ENCODE measurements at places on chromosomes 2 and 18.

GRCh38 chr2:190841707-190842505, 38.7 kb upstream of the GLS start:
- DNase-seq = no peak

GRCh38 chr2:43648994-43649701, 12.1 kb downstream of the PLEKHH2 start:
- DNase-seq = no peak

GRCh38 chr2:151052850-151053660, 208.6 kb downstream of the RBM43 start:
- DNase-seq = no peak

GRCh38 chr2:46298272-46298521, 990 bp downstream of the EPAS1 start:
- no peak for DNase-seq

DNA sequence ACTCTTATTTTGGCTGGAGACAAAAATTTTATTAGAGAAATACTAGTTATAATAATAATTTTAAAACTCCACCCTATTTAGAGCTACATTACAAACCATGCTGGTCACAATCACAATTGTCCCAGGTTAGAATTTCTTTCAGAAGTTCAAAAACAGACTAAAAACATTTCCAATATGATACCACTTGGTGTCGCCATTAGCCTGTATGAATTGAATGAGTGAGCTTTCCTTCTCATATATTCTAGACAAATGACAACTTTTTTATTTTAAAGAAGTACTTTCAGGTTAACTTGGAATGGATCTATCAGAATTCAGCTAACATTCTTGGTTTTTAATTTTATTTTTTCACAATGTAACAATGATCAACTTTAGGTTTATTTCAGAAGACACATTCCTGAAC, 48.0 kb downstream of the SERPINB8 start:
- DNase-seq = no peak

DNA sequence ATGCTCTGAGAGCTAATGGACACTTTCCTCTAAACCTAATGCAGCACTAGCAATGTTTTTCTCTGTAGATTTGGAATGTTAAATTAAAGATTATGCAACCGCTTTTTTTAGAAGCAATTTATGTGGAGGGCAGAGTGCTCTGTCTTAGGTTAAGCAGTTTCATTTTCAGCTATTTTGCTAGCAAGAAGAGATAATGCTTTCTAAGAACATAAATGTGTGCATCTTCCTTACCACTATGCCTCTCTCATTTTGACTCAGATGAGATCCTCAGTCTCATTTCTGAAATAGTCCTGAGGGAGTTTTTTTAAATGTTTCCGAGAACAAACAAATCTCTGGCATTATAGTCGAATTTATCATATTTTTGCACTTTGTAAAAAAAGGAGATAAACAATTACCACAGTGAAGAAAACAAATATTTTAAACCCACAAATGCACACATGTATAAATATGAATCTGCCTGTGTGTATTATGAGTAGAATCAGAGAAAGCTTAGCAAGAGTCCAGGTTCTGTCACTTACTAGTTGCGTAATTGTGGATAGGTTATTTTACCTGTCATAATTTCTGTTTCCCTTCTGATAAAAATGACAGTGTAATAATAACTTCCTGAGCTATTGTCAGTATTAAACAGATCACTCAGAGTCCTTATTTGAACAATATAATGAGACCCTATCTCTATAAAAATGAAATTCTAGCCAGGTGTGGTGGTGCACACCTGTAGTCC, 207.7 kb upstream of the CRIM1 start:
- no peak for DNase-seq

DNA sequence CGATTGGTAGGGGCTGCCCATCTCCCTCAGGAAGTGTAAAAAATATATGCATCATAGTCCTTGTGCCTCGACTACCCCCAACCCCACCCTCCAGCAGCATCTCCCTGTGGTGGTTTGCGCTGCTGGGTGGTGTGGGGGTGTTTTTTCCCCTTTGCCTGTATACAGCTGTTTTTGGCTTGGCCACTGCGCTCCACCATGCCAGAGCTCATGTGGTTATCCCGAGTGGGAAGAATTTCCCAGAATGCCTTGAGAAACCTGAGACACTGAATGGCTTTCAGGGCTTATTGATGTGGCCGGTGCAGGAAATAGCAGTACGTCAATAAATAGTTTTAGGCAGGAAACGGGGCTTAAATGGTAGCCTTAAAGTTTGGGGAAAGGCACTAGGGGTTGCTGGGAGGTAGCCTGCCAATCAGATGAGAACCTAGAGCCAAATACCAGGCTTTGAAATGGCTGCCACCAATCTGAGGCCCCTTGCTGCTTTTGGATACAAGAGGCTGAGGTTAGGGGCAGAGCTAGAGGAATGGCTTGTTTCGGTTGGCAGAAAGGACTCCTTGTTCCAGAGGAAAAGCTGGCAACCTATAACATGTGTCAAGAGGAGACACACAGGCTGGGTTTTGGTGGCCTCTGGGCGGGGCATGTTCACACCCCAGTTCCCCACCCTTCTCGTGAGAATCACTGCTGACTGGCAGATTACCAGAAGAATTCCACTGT, 144.1 kb downstream of the SMAD7 start:
- no peak for DNase-seq

DNA sequence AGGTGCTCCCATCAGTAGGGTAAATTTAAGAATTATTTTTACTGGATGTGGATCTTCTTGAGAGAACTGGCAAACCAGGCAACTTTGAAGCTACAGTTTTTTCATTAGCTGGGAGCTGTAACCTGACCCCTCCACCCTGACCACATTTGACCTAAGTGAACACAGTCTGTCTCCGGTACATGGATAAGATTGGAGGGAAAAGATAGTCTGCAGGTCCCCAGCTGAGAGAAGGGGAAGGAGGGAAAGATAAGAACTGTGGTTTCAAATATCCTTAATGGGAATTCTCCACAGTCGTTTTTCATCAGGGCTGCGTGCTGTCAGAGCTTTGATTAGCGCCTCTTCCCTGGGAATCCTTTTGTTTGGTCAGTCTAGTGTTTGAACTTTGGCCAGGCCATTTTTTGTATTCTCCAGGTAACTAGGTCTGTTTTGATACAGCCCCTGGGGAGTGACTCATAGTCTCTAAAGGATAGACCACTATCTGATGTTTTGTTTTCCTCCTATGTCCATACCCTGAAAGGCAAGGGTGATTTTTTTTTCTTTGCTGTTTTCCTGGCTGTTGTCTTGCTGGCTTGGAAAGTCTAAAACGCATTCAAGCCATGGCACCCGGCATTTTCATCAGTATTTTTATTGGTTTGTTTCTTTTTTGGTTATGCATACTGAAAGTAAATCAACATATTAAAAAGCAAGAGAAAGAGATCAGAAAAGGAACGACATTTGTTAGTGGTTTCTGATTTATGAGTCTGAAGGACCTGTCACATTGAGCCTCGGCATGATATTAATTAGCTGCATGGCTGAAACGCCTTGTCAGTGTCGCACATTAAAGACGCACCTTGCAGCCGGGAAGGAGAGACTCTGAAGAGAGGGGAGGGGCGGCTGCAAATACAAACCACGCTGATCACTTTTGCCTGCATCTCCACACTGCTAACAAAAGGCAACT, 183.4 kb upstream of the FN1 start:
- no peak for DNase-seq

GRCh38 chr2:238817382-238817781, 30.5 kb upstream of the TWIST2 start:
- DNase-seq = no peak

DNA sequence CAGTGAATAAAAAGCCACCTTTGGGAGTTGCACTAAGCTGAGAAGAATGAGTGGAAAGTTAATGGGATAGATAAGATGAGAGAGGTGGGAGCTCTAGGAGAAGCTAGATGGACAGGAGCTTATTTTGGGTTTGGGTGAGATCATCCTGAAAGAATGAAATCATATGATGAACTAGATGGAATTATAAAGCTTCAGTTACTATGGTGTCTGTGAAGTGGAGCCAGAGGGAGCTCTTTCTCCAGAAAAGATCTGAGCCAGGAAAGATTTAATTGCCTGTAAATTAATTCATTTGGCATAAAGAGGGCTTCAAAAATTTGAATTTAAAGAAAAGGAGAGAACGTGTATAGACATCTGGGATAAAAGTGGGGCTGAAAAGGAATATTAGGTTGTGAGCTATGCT, 10.3 kb downstream of the DNAH6 start:
- no peak for DNase-seq

- no peak for DNase-seq
Measured at GRCh38 chr2:231041061-231041689, 3.9 kb downstream of the C2orf72 start.

DNA sequence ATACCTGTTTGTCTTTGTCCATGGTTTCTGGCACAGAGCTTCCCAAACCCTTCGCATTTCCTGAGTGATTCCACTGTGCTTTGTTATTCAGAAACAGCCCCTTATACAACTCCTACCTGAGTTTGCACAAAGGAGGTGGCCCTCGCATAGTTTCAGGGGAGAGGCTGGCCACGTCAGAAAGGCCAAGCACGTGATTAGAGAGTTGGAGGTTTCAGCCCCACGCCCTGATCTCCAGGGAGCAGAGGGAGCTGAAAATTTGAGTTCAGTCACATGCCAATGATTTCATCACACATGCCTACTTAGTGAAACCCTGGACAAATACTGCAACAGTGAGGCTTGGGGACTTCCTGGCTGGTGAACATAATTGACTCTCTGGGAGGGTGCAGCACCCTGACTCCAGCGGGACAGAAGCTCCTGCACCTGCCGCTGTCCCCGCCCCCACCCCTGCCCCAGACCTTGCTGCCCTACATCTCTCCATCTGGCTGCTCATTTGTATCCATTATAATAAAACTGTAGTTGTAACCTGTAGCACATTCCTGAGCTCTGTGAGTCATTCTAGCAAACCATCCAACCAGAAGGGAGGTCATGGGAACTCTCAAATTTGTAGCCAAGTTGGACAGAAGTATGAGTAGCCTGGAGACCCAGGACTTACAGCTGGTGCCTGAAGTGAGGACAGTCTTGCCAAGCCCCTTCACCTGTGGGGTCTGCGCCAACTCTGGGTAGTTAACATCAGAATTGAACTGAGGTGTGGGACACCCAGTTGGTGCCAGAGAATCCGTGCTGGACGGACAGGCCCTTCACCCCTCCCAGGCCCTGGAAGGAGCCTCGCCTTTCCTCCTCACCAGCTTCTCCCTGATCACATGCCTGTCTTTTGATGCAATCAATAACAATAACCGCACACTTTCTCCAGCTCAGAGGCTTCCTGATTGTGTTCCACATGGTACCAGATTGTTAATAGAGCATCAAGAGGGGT, 224.3 kb downstream of the ANAPC1 start:
- DNase-seq = no peak

- DNase-seq = no peak
Measured at GRCh38 chr2:32479993-32480392, 123.2 kb downstream of the BIRC6 start.

DNA sequence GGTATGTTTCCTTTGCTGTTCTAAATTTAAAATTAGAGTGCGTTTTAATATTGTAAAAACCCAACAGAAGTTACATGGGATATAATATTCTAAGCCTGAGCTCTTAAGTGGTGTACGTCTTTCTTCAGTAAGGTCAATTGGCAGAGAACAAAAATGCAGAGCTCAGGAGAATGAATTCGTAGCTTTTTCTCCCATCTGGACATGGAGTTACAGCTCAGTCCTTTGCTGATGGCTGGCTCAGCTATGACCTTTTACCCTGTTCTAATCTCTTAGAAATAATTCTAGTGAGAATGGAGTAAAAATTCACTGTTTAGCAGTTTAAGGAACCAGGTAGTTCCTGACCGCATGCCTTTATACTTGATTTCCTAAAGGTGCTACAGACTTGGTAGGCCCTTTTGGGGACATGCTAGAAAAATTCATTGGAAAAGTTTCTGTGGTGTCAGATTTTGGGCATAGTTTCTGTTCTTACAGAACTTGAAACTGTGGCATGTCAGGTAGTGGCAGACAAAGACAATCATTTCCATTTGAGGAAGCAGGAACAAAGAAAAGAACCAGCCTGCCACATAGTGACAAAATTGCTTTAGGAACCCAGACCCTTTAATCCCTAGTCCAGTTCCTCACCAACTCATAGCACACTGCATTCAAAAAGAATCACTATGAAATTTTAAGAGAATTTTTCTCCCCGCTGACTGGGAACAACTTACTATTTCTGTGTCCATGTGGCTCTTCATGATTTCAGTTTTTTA, 566.8 kb upstream of the ZNF804A start:
- no peak for DNase-seq
